Activated naive CD4-positive, alpha-beta T cell treated with anti-CD3 and anti-CD28 coated beads, Interleukin-2, amount 50 U/mL, for 16 hours (primary cell): ENCODE measurements at places on chromosomes 1 and 21.

DNA sequence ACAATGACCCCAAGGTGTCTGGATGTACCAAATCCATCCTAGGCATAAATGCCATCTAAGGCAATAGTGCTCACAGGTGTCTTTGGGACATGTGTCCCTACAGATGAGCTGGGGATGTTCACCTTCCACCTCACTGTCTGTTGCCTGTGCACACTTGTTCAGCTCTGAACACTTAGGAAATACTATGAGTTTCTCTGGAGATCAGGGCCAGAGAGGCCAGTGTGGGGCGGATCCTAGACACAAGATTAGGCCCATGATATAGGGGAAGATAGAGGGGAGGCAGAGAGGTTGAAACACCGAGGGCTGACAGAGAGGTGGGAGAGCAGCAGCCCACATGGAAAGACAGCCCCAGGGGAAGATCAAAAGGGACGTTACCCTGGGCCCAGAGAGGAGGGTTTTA lies 25.6 kb downstream of the C1orf116 start:
- DNase-seq: no peak

GRCh38 chr1:51669816-51670215 lies 52.9 kb downstream of the OSBPL9 start:
- no peak for DNase-seq

DNA sequence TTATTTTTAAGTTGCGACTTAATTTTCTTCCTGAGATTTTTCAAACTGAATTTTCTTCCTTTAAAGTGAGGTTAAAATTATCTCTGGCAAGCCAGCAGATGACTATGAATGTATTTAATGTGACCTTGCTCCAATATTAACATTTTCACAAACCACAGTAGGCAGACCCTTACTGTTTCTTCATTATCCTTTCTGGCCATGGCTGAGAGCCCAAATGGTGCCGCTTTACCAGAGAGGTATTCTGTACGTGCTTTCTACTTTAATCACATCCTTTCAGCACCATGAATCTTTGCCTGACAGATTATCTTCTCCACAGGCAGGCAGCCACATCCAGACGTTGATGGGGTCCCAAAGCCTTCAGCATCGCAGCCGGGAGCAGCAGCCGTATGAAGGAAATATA lies 129.6 kb downstream of the LRRC40 start:
- DNase-seq: no peak

DNA sequence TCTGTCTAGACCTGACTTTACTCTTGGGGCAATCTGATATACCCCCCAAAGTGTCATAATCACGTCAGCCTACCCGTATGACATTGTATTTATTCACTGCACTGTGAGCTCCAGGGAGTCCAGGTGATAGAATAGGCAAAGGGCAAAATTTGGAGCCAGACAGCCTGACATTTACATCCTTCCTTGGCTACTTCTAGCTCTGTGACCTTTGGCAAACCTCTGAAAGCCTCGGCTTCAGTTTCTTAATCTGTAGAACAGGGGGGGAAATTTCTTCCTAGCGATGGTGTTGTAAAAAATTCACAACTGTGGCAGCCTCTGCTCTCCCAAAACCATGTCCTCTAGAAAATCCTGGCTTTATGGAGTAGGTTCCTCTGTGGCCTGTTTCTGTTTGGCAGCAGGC lies 240.9 kb downstream of the KIF26B start:
- no peak for DNase-seq

DNA sequence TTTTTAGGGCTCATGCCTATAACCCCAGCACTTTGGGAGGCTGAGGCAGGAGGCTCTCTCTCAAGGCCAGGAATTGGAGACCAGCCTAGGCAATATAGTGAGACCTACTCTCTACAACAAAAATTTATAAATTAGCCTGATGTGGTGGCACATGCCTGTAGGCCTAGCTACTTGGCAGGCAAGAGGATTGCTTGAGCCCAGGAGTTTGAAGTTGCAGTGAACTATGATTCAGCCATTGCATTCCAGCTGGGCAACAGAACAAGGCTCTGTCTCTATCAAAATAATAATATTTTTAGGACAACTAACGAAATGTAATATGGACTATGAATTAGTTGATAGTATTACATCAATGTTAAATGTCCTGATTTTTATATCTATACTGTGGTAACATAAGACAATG lies 68.8 kb upstream of the ARID1A start:
- no peak for DNase-seq

DNA sequence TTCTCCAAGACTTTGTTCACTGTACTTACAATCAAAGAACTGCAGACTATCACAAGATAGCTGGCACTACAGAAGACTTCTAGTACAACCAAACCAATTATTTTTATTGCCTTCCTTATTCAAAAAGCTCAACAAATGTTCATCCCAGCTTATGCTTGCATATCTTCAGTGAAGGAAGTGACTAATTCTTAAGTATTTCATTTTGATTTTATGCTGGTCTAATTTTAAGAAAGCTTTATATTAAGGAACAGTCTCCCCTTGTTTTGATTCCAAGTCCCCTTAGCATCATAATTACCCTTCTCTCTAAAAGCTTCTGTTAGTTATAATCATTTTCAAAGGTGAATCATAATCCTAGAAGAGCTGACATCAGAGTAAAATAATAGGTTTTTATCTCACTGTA lies 132.9 kb downstream of the LRRIQ3 start:
- no peak for DNase-seq

- no peak for DNase-seq
These were observed 21.9 kb downstream of the SH2D2A start for GRCh38 chr1:156794506-156795373.

DNA sequence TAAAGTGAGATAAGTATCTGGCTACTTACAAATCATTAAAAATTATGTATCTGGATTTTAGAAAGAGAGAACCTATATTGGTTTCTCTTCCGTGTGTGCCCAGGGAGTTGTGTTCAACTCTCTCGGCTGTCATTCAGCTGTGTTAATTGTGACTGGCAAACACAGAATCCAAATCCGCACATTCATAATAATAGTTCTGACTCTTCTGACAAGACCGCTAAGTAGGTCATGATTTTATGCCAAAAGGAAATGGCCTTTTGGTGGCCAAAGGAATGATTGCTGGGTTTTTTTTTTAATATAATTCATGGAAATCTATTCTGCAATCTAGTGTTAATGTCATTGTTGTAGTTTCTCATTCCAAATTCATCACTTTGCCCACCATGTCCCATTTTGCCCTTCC lies 110.7 kb downstream of the AK5 start:
- no peak for DNase-seq

DNA sequence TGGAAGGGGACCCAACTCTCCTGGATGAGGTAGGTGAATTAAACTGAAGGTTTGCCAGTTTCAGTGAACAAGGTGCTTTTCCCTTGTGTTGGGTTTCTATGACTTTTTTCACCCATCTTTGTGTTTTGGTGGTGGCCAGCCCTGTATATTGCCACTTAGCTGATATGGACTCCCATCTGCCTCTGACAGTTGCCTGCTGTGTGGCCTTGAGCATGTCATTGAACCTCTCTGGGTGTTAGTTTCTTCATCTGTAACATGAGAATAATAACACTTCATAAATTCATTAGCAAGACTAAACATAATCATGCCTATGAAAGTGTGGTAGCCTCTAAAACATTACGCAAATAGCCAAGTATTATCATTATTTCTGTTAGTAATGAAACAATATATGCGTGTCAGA lies 141.7 kb downstream of the PBX1 start:
- DNase-seq: no peak

GRCh38 chr1:47724432-47724999 lies 272.7 kb downstream of the TRABD2B start:
- no peak for DNase-seq

DNA sequence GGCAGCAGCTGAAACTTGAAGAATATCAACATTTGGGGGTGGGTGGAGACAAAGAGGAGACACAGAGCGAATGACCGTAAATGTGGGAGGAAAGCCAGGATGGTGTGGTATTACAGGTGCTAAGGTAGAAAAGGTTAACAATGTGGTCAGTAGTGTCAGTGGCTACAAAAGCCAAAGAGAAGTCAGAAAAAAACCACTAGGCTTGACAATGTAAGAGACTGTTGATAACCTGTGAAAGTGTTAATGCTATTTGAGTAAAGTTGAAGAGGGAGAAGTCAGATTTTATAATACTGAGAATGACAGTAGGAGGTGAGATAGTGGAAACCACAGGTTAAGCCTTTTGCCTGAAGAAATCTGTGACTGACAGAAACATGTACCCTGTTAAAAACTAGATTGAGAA lies 120.8 kb downstream of the CLEC20A start:
- no peak for DNase-seq

DNA sequence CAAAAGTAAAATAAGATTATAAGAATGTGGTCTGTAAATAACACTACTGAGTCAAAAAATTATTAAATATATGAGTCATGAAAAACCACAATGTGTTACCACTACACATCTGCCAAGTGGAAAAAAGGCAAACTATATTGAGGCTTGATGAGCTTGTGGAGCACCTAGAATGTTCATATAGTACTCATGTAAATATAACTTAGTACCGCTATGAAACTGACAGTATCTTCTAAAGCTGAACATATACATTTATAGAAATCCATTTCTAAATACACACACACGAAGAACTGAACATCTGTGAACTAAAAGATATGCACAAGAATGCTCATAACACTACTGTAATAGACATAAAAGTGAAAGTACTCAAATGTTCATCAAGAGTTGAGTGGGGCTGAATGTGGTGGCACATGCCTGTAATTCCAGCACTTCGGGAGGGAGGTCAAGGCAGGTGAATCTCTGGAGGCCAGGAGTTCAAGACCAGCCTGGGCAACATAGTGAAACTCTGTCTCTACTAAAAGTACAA lies 18.5 kb upstream of the GBP3 start:
- no peak for DNase-seq

DNA sequence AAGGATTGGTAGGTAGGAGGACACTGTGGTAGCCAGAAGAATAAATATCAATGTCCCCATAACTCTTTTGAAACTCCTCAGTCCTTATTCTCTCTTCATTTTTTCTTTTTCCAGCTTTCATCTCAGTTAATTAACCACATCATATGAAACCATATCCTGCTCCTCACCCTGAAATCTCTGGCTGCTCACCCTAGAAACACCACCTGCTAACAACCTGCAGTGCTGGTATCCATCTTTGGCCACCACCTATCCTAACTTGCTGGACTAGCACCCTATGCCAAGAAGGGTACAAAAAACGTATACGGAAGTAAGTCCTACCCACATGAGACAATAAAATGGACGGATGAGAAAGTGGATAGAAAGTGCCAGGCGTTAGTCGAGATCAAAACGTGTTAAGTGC lies 13.7 kb upstream of the DPYD start:
- no peak for DNase-seq

DNA sequence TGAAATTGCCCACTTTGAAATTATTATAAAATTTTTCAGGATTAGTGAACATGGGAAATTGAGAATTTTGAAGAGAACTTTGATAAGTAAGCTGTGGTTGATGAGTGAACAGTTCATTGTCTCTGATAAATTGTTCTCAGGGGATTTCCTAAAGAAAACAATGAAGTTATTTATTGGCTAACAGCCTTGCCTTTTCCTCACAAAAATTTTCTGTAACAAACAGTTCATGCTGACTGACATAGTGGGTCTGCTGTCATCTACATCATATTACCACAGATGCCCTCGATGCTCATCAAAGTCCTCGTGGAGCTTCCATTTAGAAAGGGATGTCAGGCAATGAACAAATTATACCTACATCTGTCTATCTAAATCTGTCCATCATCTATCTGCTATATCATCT lies 113.4 kb downstream of the PTBP2 start:
- DNase-seq: no peak

GRCh38 chr1:20696397-20697333 lies 21.1 kb downstream of the KIF17 start:
- peak; percentile 79 for DNase-seq

GRCh38 chr1:203121186-203122015 lies 6.1 kb upstream of the ADORA1 start:
- no peak for DNase-seq

GRCh38 chr1:212589446-212589845 lies 19.1 kb upstream of the ATF3 start:
- DNase-seq: no peak

DNA sequence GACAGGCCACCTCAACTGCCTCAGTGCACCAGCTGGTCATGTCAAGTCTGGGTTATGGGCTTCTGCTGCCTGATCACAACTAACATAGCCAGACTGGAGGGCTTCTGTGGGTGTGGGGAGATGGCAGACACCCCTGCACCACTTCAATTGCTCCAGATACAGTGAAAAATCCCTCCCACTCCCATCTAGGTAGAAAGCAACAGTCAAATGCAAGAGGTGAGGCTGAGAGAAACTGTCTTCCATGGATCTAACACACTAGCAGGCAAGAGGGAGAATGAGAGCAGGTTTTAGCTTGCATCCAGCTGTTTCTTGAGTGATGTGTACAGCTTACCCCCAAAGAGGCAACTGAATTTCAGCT lies 10.8 kb downstream of the KCNA2 start:
- no peak for DNase-seq

- DNase-seq: no peak
These were observed 42.9 kb downstream of the HSPG2 start for GRCh38 chr1:21894034-21894881.

DNA sequence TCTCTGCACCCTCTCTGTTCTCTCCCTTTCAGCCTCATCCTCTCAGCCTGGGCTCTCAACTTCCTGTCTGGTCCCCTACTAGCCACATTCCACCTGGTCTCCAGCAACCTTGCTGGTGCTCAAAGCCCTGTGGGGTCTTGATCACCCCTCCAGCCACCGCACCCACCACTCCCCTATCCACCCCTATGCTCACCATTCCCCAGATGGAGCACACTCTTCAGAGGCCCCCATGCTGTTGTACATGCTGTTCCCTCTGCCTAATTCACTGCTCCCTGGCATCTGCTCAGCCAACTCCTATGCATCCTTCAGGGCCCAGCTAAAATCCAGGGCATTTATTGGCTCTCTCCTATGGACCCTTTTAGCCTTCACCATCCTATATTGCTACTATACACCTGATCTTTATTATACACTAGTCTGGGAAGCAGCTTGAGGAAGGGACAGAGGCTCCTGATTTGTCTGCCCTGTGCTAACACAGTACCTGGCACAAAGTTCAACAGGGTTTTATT lies 81.0 kb downstream of the GLIS1 start:
- no peak for DNase-seq

GRCh38 chr1:117608115-117608615 lies 2.3 kb downstream of the TENT5C start:
- DNase-seq: no peak

- DNase-seq: peak; percentile 9
These were observed 3.9 kb downstream of the PRXL2B start for GRCh38 chr1:2590233-2591141.
